ENCODE measurements at places on chromosomes 3 and 15. TPM values are rescaled to one million over a fixed set of nuclear protein-coding genes. Genes with fewer than 3 reads are reported as not detected.
A peak's percentile ranks its signal among the peaks of the same experiment; 100 is the strongest.

DNA sequence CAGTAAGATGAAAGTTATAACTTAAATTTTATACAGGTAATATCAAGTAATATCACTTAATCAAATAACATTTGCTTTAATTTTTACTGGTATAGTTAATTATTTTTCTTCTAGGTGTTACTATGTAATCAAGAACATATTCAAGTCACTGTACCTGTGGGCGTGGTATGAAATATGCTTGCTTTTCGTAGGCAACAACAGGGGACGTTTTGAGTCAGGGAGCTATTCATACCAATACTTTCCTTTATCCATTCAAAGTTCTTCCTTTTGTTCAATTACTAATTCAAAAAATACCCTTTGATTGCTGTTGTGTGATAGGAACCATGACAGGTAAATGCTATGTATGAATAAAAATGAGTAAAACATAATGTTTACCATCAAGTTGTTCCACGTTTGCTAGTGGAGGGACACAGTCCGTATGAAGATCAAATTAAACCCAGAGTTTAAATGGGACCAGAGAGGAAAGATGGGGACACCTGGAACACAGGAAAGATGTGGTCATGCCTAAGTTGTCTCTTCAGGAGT is 654.0 kb upstream of the KCNMB2 start:
- DNase-seq, result no peak

DNA sequence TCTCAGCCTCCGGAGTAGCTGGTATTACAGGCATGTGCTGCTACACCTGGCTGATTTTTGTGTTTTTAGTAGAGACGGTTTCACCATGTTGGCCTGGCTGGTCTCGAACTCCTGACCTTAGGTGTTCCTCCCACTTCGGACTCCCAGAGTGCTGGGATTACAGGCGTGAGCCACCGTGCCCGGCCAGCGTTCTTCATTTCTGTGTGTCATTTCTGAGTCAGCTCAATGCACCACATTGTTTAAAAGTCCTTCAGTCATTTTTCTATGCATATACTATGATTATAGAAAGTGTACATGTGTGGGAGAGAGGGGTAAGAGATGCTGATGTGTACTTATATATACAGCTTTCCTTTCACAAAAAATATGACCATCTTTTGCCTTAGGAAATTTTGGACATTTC is 2.1 kb downstream of the QTRT2 start:
- peak; percentile 6 for DNase-seq

GRCh38 chr3:157086060-157086750 is 73.7 kb downstream of the CCNL1 start:
- DNase-seq, result peak; percentile 19

DNA sequence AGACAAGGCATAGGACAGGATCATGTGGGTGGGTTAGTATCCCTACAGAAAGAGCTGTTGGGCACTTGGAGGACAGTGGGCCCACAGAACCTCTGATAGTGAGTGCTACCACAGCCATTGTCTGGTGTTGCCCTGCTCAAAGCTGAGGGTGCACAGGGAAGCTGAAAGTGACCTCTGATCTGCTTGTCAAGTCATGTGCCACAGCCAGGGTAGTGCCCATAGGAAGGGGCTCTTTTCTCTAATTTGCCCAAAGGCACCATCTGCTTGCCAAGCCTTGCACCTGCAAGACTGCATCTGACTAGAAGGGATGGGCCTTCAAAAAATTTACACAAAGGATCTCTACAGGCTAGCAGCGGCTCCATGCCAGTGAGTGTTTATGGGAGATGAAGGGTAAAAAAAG is 87.4 kb upstream of the GSK3B start:
- no peak for DNase-seq

- no peak for DNase-seq
Observed at GRCh38 chr3:43363621-43364266, 77.4 kb downstream of the SNRK start.

The CLDN18 gene
- total RNA-seq, result not detected

- DNase-seq, result peak; percentile 59
Observed at GRCh38 chr3:31980530-31981205, 394 bp downstream of the OSBPL10 start.

DNA sequence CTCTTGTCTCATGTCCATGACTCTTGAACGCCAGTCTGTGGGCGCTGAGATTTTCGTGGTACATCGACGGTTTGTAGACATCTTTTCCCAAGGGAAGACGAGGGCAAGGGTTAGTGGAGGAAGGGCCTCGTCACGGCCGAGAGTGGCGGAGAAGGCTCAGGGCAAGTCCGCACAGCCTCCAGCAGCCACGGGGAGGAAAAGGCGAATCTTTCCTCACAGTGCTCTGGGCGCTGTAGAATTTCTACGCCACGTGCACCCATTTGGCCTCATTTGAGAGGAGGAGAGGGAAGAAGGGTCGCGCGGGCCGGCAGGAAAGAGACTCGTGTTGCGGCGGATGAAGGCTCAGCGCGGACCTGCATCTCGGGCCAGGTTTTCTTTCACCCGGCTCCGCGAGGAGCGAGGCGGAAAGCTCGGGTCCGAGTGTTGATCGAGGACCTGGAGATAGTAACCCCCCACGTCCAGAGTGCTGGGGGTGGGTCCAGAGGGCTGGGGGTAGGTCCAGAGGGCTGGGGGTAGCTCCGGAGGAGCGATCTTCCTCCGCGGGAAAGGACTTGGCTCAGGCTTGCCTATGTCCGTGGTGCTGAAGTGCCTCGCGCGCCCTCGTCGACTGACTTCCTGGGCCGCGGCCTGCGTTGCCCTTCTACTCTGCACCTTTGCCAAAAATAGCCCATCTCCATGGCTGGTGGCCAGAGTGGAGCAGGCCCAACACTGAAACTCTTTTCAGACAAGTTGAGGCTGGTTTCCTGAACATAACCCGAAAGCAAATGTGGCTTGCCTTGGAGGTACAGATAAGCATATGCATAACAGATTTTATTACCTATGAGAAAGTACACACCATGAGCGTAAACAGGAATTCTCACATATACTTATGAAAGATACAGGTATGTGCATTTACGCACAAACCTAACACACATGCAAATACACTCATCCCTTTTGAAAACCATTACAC is 1.1 kb downstream of the SLC35G2 start:
- DNase-seq, result peak; percentile 75

The GRK7 gene
- not detected for total RNA-seq

The RTP3 gene
- total RNA-seq, result not detected

GRCh38 chr15:96325541-96326327 is 4.8 kb upstream of the NR2F2 start:
- peak; percentile 50 for DNase-seq

- DNase-seq, result no peak
Observed at GRCh38 chr3:58858126-58858525, 191.6 kb upstream of the FAM3D start.

GRCh38 chr15:54659646-54660045 is 537.1 kb downstream of the RSL24D1 start:
- no peak for DNase-seq

The BCHE gene
- 1.7 TPM for total RNA-seq

DNA sequence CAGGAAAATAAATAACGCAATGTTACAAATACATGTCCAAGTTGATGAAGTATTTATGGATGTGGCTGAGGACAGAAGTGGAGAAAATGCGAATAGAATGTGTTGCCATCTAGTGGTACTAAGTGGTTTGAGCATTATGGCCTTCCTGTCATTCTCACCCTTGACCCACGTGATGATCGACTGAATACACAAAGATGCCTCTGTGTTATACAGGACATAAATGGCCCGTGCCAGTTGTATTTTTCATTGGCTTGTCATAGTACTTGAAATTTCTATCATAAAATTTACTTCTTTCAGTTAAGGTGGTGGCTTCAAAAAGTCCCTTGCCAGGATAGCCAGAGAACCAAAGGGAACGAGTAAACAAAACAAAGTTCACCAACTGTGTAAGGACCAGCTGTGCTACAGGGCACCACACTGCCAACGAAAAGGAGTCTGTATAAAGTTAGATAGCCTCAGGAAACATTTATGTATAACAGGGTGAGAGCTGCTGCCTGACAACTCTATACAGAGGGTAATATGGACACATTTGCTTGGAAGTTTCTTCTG is 103.7 kb downstream of the MYH15 start:
- peak; percentile 71 for DNase-seq

The SPSB4 gene
- 2.4 TPM for total RNA-seq

- peak; percentile 6 for DNase-seq
Observed at GRCh38 chr3:107543666-107544065, 20.9 kb downstream of the BBX start.

The ABHD17C gene
- 1.4 TPM for total RNA-seq

DNA sequence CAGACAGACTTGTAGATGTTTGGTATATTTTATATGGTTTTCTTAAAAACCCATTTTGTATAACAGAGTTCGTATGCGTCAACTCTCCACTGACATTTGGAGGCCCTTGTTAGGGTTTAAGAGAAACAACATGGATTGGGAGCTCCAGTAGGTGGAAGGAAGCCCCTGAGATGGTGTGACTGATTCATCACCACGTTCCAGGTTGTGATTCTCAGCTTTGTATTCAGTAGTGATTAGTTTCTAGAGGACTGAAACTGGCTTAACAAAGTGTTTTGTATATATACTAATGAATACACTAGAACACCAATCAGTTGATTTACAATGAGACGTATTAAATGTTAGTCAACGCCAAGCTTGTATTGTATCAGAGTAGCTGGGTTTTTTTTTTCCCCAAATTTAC is 33.9 kb downstream of the SNRK start:
- DNase-seq, result no peak

DNA sequence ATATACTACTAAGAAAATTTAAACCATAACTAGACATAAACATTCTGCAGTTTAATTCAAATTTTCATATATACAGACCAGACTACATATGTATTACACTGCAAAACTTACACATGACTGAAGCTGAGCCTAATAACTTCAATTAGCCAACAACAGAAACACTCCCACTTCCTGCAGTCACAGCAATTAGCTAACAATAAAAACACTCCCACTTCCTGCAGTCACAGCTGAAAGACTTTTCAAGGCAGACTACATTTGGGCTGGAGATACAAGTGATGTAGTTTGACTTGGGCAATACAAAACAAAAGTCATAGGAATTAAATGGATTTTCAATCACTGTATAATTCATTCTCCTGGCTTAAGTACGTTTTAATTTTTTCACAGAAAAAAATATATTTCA is 10.3 kb downstream of the TM2D3 start:
- no peak for DNase-seq

The RHOV gene
- total RNA-seq, result 0.23 TPM

- peak; percentile 50 for DNase-seq
Observed at GRCh38 chr15:51736069-51736468, 1.4 kb downstream of the LYSMD2 start.

The ABI3BP gene
- total RNA-seq, result 0.17 TPM

DNA sequence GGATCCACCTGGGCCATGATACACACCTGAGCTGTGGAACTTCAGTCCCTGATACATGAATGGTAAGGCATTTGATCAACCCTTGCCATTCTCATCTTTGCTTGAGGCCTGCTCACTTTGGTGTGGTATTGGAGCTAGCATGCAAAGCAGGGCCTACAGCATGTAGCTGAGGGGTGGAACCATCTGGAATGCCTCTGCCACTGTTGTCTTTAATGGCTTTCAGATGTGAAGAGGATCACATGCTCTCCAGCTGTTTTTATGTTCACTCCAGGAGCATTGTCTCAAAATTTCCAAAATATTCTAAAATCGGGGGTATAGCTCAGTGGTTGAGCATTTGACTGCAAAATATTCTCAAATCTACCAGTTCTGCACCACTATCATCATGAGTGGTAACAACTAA is 64.4 kb upstream of the PHLDB2 start:
- DNase-seq, result no peak

The CMTM7 gene
- total RNA-seq, result 12.4 TPM

- DNase-seq, result no peak
Observed at GRCh38 chr3:98777801-98778220, 14.7 kb downstream of the ST3GAL6 start.

GRCh38 chr15:62850791-62851291 is 191.7 kb upstream of the TPM1 start:
- peak; percentile 94 for DNase-seq

DNA sequence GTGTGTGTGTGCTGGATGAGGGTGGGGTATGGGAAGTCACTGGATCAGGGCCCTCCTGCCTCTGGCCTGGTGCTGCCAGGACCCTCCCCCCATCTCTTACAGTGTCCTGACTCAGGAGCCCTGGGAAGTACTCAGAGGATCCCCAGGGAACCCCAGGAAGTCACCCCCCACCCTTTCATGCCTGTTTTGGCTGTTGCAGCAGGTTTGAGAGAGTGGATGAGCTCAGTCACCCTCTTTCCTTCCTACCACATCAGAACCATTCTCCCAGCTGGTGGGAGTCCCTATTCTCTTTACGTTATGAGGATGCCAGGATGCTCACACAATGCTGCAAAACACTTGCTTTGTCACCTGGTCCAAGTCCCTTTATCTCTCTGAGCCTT is 59.0 kb downstream of the BDH1 start:
- peak; percentile 41 for DNase-seq

The FOXL2 gene
- 9.0 TPM for total RNA-seq

DNA sequence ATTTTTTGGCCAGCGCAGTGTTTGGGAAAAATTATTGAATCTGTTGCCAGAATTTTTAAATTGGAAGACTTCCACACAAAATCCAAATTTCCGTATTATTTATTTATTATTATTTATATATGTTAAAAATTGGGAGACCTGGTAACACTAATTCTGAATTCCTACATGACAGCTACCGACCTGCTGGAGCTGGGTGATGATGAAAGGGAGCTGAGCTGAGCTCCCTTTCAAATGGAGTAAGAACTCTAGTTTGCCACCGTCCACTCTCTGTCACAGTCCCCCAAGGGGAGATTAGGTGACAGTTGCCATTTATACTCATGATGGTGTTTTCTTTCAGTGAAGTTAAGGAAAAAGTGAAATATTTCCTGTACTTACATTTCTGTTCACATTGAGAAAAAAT is 1.4 kb downstream of the CRTC3 start:
- no peak for DNase-seq

DNA sequence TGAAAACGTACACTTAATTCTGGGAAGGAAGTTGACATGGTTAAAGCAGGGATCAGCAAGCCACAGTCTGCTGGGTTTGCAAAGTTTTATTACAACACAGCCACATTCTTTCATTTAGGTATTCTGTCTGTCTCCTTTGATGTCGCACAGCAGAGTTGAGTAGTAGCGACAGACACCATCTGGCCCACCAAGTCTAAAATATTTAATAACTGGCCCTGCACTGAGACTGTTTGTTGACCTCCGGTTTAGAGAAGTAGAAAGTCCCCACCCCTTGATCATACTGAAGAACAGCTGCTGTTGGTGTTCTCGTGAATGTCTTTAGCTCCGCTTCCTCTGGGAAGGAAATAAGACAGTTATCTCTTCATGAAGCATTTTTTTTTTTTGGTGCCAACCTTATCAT is 66.2 kb downstream of the MCTP2 start:
- no peak for DNase-seq

The TRIM42 gene
- total RNA-seq, result not detected

The EPHA6 gene
- total RNA-seq, result not detected

GRCh38 chr15:85331655-85332285 is 48.6 kb upstream of the AKAP13 start:
- DNase-seq, result no peak

- peak; percentile 39 for DNase-seq
Observed at GRCh38 chr15:72706266-72706665, 20.3 kb downstream of the BBS4 start.

GRCh38 chr3:39665441-39665840 is 144.0 kb upstream of the MYRIP start:
- DNase-seq, result no peak
